ENCODE measurements at places on chromosomes 7 and 10.

- DNase-seq: peak; percentile 45
These were observed 16.0 kb upstream of the SLC29A3 start for GRCh38 chr10:71302874-71303568.

DNA sequence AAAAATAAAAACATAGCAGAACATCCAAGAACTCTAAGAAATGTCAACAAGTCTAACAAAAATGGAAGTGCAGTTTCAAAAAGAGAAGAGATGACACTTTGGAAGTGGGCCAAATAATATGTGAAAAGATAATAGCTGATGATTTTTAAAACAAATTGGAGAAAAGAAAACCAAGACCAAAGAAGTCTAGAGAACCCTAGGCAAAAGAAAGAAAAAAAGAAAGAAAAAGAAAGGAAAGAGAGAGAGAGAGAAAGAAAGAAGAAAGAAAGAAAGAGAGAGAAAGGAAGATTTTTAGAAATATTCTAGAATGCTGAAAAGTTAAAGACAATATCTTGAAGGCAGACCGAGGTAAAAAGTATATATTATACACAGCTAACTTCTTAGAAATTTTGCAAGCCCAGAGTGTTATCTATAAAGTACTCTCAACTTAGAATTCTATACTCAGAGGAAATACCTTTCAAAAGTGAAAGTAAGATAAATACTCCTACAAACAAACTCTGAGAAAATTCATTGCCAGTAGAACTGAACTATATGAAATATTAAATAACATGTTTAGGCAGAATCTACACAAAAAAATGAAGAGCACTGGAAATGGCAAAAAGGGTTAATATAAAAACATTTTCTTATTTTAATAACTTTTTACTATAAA lies 138.7 kb upstream of the SMIM30 start:
- no peak for DNase-seq

DNA sequence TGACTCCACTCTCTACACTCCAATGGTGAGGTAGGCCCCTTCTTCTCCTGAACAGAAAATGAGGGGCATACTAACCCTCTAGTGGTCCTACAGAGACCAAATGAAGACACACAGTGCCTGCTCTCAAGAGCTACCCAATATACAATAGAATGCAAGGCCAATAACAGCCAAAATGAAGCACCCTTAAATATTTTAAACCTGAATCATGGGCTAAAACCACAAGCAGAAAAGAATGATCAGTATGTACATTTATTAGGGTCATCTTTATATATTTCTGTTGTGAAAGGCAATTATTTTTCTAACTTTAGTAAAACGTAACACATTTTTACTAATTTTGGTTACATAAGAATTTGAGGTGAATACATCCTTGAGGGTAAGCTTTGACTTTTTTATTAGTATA lies 49.9 kb upstream of the COL1A2 start:
- DNase-seq: no peak

- no peak for DNase-seq
These were observed 227.8 kb downstream of the ARHGAP21 start for GRCh38 chr10:24495666-24496460.

DNA sequence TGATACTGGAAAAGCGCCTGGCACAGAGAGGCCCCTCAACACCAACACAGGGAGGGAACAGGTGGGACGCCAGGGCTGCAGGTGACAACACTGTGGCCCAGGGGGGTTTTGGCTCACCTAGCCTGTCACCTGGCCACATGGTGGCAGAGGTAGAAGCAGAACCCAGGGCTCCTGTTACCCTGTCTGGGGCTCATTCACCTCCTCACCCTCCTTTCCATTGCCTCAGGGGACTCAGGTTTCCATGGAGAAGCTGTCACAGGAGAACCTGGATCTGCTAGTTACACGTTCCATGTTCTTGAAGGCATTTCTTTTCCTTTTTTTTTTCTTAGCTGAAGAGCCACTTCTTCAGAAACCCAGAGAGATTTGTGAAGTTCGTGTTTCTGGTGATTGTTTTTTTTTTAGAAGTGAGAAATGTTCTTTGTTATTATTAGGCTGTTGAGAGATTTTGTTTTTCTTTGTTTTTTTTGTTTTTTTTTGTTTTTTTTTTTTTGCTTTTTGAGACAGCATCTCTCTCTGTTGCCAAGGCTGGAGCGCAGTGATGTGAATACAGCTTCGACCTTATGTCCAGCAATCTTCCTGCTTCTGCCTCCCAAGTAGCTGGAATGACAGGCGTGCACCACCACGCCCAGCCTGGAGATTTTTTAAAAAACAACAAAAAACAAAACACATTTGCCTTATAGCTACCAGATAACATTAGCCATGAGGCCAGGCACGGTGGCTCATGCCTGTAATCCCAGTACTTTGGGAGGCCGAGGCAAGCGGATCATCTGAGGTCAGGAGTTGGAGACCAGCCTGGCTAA lies 16.0 kb downstream of the DENND2A start:
- DNase-seq: no peak

GRCh38 chr10:61669161-61669725 lies 6.5 kb downstream of the CABCOCO1 start:
- DNase-seq: no peak

- no peak for DNase-seq
These were observed 87.7 kb downstream of the NKX6-2 start for GRCh38 chr10:132698211-132698751.

DNA sequence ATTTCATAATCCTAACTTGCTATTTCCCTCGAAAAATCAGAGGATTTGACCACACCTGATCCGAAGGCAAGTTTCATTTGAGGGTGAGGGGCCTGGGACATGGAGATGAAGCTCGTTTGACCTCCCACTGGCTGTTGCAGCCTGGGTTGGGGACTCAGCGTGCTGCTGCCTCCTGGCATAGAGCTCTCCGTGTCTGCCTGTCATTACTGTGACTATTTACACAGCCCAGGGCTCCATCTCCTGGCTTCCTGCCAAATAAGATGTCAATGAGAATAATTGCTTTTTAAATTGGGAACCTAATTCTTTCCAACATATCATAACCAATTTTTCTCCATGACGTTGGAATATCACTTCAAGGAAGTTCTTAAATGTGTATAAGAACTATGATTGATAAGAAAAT lies 139.3 kb upstream of the COBL start:
- DNase-seq: peak; percentile 37

DNA sequence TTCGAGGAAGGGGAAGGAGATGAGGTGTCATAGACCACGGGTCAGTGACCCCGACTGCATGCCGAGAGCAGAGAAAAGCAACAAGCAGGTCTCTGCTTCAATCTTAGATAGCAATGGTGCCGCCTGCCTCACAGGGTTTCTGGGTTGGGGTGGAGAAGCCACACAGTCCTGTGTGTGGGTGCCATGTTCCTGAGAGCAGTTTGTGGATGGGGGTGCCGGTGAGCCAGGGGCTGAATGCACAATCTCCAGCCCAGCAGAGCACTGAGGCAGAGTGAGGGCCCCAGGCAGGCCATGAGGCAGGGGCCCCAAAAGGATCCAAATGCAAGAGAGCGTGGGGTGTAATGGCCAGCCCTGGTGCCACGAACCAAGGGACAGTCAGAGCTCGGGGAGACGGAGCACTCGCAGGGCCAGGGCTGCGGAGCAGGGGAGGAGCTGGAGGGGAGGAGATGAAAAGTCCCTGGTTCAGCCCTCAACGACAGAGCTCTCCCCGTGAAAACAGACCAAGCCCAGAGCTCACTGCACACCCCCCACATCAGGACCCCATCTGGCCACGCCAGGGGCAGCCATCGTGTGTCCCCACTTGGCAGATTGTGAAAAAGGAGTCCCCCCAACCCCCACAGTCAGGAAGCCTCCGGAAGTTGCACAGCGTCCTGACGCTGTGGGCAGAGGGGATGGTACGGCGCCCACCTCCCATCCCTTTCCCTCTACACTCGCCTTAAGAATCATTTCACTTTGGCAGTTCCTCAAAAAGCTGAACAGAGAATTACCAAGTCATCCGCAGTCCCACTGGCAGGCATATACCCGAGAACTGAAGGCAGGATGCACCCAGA lies 19.9 kb downstream of the WDR86 start:
- DNase-seq: no peak

DNA sequence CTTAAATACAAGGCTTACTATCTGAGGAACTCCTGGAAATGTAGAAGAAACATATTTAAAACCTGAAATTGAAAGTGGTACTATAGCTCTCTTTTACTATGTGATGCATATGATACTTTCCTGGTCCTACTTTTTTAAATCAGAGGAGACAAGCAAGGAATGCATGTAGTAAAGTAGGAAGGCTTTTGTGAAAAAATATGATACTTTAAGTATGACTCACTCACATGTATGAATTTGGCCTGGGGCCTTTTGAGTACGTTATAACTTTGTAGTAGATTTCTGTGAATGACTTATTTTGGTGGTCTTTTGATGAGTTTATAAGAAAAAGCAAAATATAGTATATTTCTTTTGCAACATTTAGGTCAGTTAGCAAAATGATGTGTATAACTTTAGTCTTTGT lies 53.8 kb downstream of the TAX1BP1 start:
- no peak for DNase-seq

DNA sequence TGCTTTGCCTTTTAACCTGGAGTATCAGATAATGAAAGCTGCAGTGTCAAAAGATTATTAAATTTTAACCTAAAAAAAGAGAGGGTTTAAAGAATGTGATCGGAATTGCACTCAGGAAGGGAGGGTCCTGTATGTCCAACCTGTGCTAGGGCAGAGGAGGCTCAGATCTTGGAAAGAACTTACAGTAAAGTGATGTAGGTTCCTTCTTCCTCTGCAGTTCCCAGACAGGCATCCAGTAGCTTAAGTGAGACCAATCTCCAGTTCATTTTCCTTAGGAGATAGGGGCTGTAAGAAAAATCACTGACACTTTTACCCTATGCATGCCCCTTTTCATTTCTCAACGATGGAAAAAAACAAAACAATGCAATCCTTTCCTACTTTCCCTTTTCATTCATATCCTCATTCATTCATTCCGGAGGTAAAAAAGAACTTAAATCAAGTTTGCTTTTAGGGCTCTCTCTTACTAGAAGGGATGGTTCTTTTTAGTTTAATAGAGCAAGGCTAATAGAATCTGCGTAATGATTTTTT lies 28.3 kb downstream of the EXOC6 start:
- no peak for DNase-seq

DNA sequence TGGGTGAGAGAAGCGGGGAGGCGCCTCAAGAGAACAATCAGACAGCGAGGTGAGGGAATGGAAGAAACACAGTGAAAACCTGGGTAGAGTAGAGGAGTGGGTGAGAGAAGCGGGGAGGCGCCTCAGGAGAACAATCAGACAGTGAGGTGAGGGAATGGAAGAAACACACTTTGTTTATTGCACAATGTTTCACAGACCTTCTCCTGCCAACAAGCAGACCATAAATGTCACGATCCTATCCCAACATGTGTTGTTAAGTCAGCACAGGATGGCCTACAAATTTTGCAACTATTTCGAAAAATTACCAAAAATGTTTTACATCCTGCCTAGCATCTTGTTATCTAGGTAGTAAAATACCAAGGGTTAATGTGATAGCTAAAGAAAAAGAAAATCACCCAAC lies 115.3 kb downstream of the JAZF1 start:
- DNase-seq: no peak

GRCh38 chr7:77550586-77550985 lies 13.5 kb downstream of the PTPN12 start:
- no peak for DNase-seq

GRCh38 chr7:114392686-114393085 lies 21.9 kb upstream of the FOXP2 start:
- no peak for DNase-seq

GRCh38 chr10:23063045-23063972 lies 32.1 kb upstream of the MSRB2 start:
- DNase-seq: no peak

Measured in WERI-Rb-1 (cell line).